ENCODE measurements at places on chromosomes 2 and 18.

DNA sequence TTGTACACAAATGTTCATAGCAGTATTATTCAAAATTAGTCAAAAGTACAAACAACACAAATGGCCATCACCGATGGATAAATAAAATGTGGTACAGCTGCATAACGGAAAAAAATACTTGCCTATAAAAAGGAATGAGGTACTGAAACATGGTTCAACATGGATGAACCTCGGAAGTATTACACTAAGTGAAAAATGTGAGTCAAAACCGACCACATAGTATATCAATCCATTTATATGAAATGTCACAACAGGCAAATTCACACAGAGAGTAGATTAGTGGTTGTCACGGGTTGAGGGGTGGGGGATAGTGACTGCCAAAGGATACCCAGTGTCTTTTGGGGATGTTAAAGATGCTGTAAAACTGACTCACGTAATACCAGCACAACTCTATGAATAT lies 3.5 kb downstream of the SS18 start:
- H3K27me3 ChIP-seq: no peaks in the 10 kb centered on the region
- H3K4me3 ChIP-seq: no peak overlapping the region
- DNase-seq: no peak
- H3K36me3 ChIP-seq: peaks cover 3% of the 10 kb centered on the region
- H3K27ac ChIP-seq: no peak overlapping the region
- H3K4me1 ChIP-seq: peaks cover 6% of the 10 kb centered on the region

- no peaks in the 10 kb centered on the region for H3K27me3 ChIP-seq
- peaks cover 13% of the 10 kb centered on the region for H3K4me1 ChIP-seq
- H3K4me3 ChIP-seq: no peak overlapping the region
- H3K27ac ChIP-seq: no peak overlapping the region
Measured at GRCh38 chr2:105645031-105645937, 99.4 kb upstream of the NCK2 start.

DNA sequence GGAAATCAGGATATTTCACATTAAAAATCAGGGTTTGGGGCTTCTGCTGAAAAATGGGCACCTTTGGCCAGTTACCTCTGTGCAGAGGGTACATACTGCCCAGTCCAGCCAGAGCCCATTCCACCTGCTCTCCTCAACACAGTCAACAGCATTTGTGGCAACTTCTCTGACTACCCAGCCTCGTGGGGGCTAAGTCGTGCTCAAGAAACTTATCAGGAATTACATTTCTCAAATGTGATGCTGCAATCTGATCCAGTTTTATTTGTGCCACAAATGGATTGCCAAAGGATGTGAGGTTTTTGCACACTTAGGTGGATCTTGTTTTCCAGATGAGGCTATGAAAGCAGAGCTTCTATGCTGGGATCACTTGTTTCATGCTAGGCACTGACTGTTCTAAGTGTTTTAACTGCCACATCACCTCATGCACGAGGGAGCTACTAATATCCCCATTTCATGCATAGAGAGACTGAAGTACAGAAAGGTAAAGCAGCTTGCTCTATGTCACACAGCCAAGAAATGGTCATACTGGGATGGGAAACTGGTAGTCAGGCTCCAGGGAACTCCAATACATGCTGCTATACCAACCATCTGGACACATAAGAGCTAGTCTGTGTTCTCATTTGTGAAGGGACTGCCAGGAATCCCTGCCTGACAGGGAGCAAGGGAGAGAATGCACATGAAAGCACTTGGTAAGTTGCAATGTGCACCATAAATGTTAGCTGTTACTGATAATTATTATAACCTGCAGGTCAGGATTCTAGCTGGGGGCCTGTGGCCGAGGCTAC lies 89.0 kb upstream of the HK2 start:
- no peak for DNase-seq
- H3K4me1 ChIP-seq: peaks cover 15% of the 10 kb centered on the region
- H3K4me3 ChIP-seq: no peak overlapping the region
- no peak overlapping the region for H3K27ac ChIP-seq
- H3K36me3 ChIP-seq: no peaks in the 10 kb centered on the region

GRCh38 chr2:234787114-234787513 lies 164.7 kb upstream of the SH3BP4 start:
- DNase-seq: no peak
- H3K4me1 ChIP-seq: peaks cover 4% of the 10 kb centered on the region
- no peak overlapping the region for H3K4me3 ChIP-seq
- no peak overlapping the region for H3K27ac ChIP-seq

DNA sequence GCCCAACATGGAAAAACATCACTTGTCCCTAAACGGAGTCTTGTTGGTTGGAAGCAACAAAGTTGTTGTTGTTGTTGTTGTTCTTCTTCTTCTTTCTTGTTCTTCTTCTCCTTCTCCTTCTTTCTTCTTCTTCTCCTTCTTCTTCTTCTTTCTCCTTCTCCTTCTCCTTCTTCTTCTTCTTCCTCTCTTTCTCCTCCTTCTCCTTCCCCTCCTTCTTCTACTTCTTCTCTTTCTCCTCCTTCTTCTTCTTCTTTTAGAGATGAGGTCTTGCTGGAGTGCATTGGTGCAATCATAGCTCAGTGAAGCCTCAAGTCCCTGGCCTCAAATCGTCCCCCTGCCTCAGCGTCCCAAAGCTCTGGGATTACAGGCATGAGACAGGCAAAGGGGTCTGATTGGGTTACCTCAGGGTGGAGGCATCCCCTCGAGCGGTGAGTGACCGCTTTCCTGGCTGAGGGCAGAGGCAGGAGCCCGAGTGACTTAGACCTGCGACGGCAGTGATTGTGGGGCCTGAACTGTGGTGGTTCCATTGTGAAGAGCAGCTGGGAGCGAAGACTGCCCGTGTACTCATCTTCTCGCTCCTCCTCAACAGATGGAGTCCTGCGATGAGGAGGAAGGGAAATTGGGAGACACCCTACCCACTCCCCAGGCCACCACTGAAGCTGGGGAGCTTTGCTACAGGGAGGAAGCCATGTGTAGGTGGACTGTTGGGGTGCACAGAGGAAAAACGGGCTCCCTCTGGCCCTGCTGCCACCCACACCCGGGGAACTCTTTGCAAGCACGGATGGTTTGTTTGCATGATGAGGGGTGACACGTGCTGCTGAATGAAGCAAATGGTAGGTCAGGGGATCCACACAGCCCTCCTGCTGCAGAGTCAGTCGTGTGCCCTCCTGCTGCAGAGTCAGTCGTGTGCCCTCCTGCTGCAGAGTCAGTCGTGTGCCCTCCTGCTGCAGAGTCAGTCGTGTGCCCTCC lies 7.0 kb upstream of the PER2 start:
- H3K27me3 ChIP-seq: no peaks in the 10 kb centered on the region
- H3K36me3 ChIP-seq: no peaks in the 10 kb centered on the region
- H3K4me3 ChIP-seq: no peak overlapping the region

DNA sequence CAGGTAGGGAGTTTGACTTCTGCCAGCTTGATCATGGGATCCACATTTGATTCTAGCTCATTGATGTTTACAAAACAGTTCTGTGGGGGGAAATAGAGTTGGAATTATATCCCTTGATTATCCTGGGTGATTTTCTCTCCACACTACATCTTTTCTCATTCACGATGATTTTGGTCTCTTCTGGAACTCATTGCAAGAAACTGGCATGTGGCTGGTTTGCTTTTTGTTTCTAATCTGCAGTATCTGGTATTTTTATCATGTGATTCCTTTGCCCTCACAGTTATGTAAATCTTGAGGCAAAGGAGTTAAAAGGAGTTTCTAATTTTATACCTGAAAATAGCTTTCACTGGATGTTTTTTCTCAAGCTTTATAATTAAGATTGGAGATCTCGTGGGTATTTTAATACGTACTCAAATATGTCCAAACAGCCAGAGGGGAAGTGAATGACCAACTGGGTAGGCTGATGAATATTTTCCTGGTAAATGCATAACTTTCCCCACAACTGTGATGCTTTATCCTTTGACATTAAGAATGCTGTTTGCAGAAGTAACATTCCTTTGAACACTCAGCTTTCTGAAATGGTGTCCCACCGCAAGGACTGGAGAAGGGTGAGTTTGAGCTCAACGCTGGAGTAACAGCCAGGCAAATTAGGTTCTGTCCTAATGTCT lies 502.9 kb upstream of the ZEB2 start:
- H3K4me1 ChIP-seq: peaks cover 6% of the 10 kb centered on the region
- DNase-seq: no peak
- H3K27me3 ChIP-seq: no peaks in the 10 kb centered on the region
- no peaks in the 10 kb centered on the region for H3K36me3 ChIP-seq
- H3K4me3 ChIP-seq: no peak overlapping the region

GRCh38 chr2:201072201-201072530 lies 365 bp downstream of the NDUFB3 start:
- no peak for DNase-seq
- H3K4me3 ChIP-seq: peak overlapping the region; percentile 70
- H3K4me1 ChIP-seq: peaks cover 13% of the 10 kb centered on the region
- H3K27ac ChIP-seq: peak overlapping the region; percentile 25

- no peak overlapping the region for H3K27ac ChIP-seq
- H3K4me3 ChIP-seq: no peak overlapping the region
- no peak for DNase-seq
Measured at GRCh38 chr2:223404616-223405015, 197.5 kb downstream of the SCG2 start.

- H3K27me3 ChIP-seq: no peaks in the 10 kb centered on the region
- no peaks in the 10 kb centered on the region for H3K36me3 ChIP-seq
- peaks cover 2% of the 10 kb centered on the region for H3K4me1 ChIP-seq
- DNase-seq: no peak
- H3K4me3 ChIP-seq: no peak overlapping the region
Measured at GRCh38 chr2:163675388-163675787, 60.4 kb downstream of the FIGN start.
